Forelimb muscle (tissue), 1 donor: ENCODE measurements at places on chromosomes 2 and 18. TPM values are rescaled to one million over a fixed set of nuclear protein-coding genes. Genes with fewer than 3 reads are reported as not detected.

ELOA2 gene
- polyA plus RNA-seq: not detected

UGT1A7 gene
- polyA plus RNA-seq: not detected

CYP27A1 gene
- polyA plus RNA-seq: 21.2 TPM

IL18R1 gene
- 0.57 TPM for polyA plus RNA-seq

PFN4 gene
- 0.94 TPM for polyA plus RNA-seq

RAPGEF4 gene
- polyA plus RNA-seq: 2.4 TPM

C2orf66 gene
- polyA plus RNA-seq: 0.14 TPM

CABLES1 gene
- 5.3 TPM for polyA plus RNA-seq

EFEMP1 gene
- 29.9 TPM for polyA plus RNA-seq
